Cerebellar cortex (tissue), 1 donor: ENCODE measurements at places on chromosomes 6 and 20.

GRCh38 chr6:74091136-74091793 lies 395.3 kb downstream of the CD109 start:
- peak; percentile 20 for DNase-seq

DNA sequence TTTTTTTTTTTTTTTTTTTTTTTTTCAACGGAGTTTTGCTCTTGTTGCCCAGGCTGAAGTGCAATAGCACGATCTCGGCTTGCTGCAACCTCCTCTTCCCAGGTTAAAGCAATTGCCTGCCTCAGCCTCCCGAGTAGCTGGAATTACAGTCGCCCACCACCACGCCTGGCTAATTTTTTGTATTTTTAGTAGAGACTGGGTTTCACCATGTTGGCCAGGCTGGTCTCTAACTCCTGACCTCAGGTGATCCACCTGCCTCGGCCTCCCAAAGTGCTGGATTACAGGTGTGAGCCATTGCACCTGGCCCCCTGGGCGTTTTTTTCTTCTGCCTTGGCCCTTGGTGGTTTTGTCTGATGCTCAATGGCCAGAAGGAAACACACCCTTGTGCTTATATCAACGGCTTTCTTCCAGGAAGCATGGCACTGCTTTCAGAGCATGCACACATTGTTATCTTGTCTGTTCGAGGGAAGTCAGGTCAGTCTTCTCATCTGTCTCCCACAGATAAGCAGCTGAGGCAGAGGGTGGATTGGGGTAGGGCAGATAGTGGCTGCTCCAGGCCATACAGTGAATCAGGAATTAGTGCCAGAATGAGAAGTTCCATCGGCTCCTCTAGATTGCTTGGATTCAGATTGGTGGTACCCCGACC lies 203.1 kb downstream of the TSHZ2 start:
- no peak for DNase-seq

- DNase-seq: peak; percentile 25
Observed at GRCh38 chr20:57464642-57465211, 60.2 kb downstream of the CTCFL start.

DNA sequence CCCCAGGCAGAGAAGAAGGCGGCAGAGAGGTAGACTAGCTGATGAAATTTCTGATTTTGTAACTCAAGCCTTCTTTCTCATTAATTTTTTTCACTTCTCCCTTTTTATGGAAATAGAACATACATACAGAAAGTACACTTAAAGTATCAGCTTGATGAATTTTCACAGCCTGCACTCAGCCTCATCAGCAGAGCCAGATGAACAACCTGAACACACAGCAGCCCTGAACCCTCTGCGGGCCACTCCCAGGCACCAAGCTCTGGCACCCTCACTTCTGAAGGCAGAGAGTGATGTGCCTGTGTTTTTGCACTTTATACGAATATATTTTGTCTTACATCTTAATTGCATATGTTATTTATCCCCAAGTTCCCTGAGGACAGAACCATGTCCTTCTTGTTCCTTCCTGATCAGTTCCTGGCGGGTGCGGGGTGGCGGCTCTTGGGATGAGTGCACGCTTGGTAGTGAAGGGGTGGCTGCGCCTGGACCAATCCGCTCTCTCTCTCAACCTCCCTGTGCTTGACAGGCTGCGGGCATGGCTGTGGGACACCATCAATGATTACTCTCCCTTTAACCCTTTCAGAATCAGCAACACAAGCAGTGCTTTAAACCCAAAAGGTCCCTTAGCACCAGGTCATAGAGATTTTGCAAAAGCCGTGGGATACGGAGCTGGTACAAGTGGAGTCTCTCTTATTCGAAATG lies 34.8 kb upstream of the AFDN start:
- DNase-seq: no peak

DNA sequence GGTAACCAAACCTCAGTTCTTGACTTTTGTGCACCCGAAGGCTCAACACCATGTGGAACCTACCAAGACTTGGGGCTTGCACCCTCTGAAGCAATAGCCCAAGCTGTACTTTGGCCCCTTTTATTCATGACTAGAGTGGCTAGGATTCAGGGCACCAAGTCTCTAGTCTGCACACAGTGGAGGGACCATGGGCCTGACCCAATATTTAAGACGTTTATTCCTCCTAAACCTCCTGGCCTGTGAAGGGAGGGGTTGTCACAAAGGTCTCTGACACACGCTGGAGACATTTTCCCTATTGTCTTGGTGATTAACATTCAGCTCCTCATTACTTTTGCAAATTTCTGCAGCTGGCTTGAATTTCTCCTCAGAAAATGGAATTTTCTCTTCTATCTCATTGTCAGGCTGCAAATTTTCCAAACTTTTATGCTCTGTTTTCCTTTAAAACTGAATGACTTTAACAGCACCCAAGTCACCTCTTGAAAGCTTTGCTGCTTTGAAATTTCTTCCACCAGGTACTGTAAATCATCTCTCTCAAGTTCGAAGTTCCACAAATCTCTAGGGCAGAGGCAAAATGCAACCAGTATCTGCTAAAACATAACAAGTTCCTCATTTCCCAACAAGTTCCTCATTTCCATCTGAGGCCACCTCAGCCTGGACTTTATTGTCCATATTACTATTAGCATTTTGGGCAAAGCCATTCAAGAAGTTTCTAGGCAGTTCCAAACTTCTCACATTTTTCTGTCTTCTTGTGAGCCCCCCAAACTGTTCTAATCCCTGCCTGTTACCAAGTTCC lies 481.4 kb upstream of the BTBD3 start:
- DNase-seq: no peak

GRCh38 chr6:29892696-29893095 lies 49.6 kb upstream of the HLA-A start:
- no peak for DNase-seq

GRCh38 chr6:125818772-125819260 lies 28.1 kb downstream of the NCOA7 start:
- DNase-seq: no peak

DNA sequence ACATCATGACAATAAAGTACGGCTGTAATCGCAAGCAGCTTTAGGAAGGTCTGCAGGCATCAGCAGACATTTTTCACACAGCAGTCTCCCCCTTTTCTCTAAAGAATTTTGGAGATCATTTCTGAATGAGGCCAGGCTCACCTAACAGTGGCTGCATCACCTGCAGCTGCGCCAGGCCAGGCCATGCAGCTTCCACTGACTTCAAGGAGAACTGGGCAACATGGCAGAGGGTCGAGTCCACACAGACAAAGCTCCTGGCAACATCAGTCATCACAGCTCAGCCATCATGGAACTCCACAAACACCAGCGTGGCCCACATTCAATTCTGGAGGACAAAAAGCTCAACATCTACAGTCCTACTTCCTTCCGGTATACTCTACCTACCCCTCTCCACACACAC lies 17.8 kb upstream of the FOXC1 start:
- DNase-seq: no peak

DNA sequence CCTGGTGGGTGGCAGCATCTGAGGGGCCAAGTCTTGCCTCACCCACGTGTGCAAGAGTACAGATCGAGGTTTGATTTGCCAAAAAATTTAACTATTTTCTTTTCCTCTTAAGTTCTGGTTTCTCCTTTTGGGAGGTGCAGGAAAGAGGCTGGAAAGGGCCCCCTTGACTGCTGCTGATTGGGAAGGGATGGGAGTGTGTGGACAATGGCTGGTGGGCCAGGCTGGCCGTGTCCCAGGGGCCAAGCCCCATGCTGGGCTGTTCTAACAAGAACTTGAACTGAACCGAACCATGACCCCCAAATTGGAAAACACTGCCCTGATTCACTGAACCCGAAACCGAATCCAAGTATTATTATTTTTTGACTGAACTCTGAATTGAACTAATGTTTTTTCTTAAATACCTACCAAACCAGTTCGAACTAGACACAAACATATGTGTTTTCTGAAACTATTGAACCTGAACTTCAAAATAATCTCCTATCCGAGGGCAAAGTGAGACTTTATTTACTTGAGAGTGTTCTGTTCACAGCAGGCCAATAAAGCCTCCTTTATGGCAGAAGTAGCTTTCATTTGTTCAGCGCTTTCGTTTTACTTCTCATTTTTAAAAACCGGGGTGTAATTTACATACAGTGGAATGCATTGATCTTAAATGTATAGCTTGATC lies 91.2 kb downstream of the CDC5L start:
- no peak for DNase-seq

- DNase-seq: peak; percentile 50
Observed at GRCh38 chr6:36028877-36029324, 1.3 kb downstream of the MAPK14 start.

GRCh38 chr6:56520218-56520617 lies 122.5 kb downstream of the DST start:
- no peak for DNase-seq

DNA sequence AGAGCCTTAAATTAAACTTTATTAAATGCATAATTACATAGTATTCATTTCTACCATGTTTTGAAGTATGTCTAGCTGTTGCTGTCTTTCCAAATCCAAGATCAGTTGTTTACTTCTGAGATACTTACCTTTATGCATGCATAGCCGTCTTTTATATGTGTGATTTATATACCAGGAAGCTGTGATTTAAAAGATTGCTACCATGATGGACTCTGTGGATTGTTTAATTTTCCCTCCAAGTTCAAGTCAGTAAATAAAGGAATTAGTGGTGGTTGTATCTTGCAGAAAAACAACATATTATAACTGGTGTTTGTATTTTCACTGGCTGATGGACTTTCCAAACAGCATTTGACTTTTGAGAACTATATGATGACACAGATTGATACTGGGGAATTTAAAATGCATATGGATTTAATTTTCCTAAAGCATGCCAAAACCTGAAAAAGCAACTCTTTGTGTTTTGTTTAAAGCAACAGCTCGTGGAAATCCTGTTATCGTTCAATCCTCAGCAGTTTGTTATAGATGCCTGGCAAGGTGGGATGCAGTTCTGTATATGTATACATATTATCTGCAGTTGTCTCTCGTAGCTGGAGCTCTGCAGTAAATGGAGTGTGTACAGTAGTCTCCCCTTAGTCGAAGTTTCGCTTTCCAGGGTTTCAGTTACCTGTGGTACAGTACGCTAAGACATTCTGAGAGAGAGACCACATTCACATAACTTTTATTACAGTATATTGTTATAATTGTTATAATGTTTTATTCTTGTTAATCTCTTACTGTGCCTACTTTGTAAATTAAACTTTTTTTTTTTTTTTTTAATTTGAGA lies 77.1 kb downstream of the CBFA2T2 start:
- no peak for DNase-seq

GRCh38 chr6:2132416-2132815 lies 113.0 kb downstream of the GMDS start:
- DNase-seq: no peak

DNA sequence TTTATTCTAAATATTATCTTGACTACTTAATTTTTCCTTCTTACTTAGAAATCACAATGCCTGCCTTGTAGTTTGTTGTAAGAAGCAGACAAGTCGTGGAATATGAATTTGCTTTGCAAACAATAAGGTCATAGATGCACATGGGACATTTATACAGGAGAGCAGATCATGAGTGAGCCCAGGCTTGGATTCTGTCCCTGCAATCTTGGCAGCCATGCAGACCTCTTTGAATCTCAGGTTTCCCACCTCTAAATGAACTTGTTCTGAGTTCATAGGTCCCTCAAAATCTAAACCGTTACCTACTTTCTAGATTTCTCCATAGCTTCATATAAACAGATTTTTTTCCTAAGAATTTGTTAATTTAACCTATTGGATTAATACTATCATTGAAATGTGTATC lies 19.5 kb downstream of the KIAA0408 start:
- DNase-seq: peak; percentile 43

DNA sequence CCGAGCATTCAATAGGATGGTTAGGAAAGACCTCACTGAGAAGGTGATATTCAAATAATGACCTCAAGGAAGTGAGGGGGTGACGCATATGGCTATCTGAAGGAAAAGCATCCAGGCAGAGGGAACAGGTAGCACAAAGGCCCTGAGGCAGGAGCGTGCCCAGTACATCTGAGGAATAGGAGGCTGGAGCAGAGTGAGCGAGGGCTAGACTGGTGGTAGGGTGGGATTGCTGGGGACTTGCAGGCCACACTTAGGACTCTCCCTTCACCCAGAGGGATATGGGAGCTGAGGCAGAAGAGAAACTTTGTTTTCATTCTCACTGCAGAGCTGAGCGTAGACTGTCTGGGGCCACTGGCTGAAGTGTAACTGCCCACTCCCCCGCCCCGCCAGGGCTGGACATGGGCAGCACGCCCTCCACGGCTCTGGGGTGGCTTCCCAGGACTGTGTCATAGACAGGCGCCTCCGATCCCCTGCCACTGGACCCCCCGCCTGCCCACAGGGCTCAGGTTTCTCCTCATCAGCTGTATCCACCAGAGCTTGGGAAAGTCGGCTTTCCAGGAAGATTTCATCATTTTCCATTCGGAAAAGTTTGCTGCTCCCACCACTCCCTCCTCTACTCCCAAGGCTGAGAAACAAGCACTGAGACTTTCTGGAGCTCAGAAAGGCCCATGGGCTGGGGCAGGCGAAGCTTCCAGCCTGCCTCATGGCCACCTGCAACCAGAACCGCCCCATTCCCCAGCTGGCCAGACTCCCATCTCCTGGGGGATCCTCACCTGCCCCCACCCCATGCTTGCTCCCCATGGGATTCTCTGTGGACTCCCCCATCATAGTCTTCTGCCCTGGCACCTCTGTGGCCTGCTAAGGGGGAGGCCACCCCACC lies 142.6 kb downstream of the MRPL14 start:
- DNase-seq: no peak

DNA sequence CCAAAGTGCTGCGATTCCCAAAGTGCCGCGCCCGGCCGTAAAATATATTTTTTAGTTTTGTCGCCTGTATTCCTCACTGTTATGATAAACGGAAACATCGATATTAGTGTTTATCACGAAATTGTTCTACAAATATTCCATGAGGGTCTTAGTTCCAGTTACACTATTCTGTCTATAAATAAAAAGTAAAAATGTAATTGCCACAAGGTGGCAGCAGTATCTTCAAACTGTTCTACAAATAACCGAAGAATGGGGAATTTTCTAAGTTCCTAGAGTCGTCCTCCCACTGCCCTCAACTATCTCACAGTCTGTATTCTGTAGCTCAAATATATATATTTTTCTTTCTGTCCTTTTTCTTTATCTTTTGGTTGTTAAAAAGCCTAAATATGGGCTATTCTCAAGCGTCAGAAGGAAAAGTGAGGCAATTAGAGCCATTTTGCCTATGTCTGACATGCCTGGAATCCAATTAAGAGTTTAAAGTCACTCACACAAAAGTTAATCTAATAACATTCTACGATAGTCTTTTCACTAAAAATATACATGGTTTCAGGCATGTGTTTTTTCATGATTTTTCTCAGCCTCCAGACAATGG lies 14.2 kb upstream of the FAM162B start:
- DNase-seq: peak; percentile 24
